ENCODE measurements at places on chromosomes 5 and 9. TPM values are rescaled to one million over a fixed set of nuclear protein-coding genes. Genes with fewer than 3 reads are reported as not detected.

CCDC187 gene
- not detected for total RNA-seq

GLDC gene
- total RNA-seq: 0.11 TPM

BARHL1 gene
- not detected for total RNA-seq

UNC13B gene
- 11.9 TPM for total RNA-seq

GRCh38 chr5:73180566-73180965, 7.6 kb downstream of the TMEM174 start:
- DNase-seq: no peak

GRCh38 chr5:67806654-67807438, 408.7 kb upstream of the PIK3R1 start:
- DNase-seq: no peak

DNA sequence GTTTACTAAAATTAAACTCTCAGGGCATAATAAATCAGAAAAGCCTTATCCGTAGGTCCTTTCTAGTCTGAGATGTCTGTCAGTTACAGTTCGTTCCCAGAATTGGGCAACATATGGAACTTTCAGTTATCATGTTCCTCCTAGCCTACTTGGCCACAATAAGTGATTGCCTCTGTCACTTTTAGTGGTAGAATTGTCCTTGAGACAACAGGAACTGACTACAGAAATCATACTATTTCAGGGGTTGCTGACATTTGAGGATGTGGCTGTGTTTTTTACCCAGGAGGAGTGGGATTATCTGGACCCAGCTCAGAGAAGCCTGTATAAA, 956 bp downstream of the ZNF189 start:
- DNase-seq: no peak

DNA sequence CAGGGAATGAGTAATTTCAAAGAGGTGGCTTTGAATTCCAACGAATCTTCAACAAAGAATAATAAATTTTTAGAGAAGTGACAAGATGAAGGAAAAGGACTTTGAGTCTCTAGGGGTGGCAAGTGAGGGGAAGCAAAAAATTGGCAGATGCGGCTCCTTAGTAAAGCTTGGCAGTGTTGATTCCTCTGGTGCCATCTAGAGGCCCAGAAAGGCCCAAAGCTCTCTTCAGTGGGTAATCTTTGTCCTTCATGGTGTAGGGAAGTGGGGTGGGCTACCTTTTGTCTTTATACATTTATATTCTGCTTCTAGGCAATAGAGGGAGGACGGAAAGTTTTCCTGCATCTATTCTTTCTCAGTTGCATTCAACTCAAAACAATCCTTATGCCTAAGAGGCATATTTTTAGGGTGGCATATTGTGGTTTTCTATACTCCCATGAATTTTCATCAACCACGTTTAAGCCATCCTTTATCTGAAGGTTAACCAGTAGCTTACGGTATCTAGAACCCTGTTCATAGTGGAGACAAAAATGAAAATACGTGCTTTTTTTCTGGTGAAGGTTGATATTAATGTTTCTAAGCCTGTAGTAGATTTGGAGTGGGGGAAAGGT, 17.5 kb upstream of the ROPN1L start:
- DNase-seq: peak; percentile 74

- no peak for DNase-seq
Measured at GRCh38 chr9:98069551-98069950, 13.0 kb downstream of the NANS start.
